ENCODE measurements at places on chromosomes 4 and X. TPM values are rescaled to one million over a fixed set of nuclear protein-coding genes. Genes with fewer than 3 reads are reported as not detected.
A peak's percentile ranks its signal among the peaks of the same experiment; 100 is the strongest.

The ASB12 gene
- total RNA-seq, result not detected

The INTU gene
- total RNA-seq, result 22.0 TPM

The MAGEA4 gene
- total RNA-seq, result not detected

The PNMA6A gene
- 3.2 TPM for total RNA-seq

The TKTL2 gene
- total RNA-seq, result not detected

The JAKMIP1 gene
- 5.1 TPM for total RNA-seq

The C4orf50 gene
- 0.32 TPM for total RNA-seq

DNA sequence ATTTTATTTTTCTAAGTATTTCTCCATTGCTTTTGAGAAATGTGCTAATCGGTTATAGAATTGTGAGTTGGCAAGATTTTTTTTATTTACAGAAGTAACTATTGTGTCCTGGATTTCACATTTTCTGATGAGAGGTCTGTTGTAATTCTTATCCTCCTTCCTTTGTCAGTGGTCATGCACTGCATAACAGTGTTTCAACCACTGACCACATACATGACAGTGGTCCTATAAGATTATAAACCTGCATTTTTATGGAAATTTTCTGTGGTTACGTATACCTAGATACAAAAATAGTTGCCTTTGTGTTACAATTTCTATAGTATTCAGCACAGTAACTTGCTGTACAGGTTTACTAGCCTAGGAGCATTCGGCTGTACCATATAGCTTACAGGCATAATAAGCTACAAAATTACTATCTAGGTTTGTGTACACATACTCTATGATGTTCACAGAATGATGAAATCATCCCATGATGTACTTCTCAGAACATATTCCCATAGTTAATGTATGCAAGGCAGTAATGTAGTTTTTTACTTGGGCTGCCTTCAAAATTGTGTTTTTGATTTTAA lies 47.8 kb downstream of the APELA start:
- H3K27me3 ChIP-seq, result no peaks in the 10 kb centered on the region
- H3K4me3 ChIP-seq, result no peak overlapping the region
- no peaks in the 10 kb centered on the region for H3K36me3 ChIP-seq

- DNase-seq, result peak; percentile 50
- no peak overlapping the region for H3K4me3 ChIP-seq
Observed at GRCh38 chr4:156378033-156378665, 424.5 kb upstream of the CTSO start.

DNA sequence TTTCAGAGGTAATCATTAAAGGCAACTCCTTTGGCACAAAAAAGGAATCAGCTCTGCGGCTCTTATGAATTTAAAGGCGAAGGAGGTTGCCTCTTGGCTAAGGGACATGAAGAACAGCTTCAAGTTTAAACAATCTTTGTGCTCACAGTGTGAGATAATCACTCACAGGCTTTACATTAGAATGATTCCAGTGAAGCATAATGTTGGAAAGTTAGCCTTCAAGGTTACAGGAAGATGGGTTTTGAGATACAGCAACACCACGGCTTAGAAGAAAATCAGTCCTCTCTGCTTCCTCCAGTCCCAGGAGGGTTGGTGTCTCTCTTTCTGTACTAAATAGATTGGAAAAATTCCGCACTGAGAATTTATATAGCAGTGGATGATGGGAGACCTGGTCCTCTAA lies 11.6 kb upstream of the SCD5 start:
- H3K27me3 ChIP-seq, result peaks cover 57% of the 10 kb centered on the region
- H3K4me3 ChIP-seq, result no peak overlapping the region
- H3K27ac ChIP-seq, result no peak overlapping the region
- DNase-seq, result no peak
- H3K4me1 ChIP-seq, result peaks cover 32% of the 10 kb centered on the region

DNA sequence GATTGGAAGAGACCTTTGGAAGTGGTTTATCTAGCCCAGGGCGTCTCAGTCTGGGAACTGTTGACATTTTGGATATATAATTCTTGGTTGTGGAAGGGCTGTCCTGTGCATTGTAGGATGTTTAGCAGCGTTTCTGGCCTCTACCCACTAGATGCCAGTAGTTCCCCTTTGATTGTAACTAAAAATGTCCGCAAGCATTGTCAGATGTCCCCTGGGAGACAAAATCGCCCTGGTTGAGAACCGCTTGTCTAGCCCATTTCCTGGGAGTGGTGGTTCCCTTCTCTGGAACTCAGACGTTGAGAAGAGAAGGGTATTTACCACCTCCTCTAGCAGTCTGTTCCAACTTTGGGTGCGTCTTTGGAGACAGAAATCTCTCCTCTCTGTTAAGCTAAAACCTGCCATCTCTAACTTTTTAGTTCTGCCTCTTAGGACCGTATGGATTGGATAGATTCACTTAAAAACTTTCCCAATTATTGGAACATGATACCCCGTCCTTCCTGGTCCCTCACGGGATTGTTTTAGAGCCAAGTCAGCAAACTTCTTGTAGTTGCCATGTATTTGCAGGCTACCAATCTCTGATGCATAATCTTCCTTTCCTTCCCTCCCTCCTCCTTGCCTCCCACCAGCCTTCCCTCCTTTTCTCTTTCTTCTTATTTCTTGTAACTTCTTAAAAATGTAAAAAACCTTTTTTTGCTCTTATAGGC lies 13.9 kb downstream of the TMEM165 start:
- H3K4me3 ChIP-seq, result no peak overlapping the region
- H3K27me3 ChIP-seq, result no peaks in the 10 kb centered on the region
- DNase-seq, result peak; percentile 62
- no peak overlapping the region for H3K27ac ChIP-seq
- no peaks in the 10 kb centered on the region for H3K36me3 ChIP-seq
- H3K4me1 ChIP-seq, result peaks cover 11% of the 10 kb centered on the region

- no peak overlapping the region for H3K4me3 ChIP-seq
- DNase-seq, result peak; percentile 46
- H3K4me1 ChIP-seq, result no peaks in the 10 kb centered on the region
- H3K27ac ChIP-seq, result no peak overlapping the region
Observed at GRCh38 chr4:26459054-26459755, 31.1 kb downstream of the CCKAR start.

DNA sequence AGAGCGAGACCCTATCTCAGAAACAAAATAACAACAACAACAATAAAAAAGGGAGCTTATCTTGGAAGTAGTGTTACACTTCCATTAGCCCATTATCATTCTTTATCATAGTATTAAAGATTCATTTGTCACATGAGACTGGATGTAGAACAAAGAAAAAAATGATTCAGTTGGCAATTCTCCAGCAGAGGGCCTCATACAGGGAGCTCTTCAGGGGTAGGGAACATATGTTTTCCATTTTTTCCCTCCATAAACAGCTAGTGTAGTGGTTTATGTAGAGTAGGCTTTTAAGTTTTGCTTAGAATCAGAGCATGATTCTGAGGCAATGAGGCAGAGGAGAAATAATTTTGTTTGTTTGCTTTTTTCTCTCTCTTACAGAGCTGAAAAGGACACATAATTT lies 5.8 kb downstream of the CPE start:
- no peak overlapping the region for H3K4me3 ChIP-seq
- peaks cover 48% of the 10 kb centered on the region for H3K4me1 ChIP-seq
- H3K27ac ChIP-seq, result no peak overlapping the region
- DNase-seq, result no peak

DNA sequence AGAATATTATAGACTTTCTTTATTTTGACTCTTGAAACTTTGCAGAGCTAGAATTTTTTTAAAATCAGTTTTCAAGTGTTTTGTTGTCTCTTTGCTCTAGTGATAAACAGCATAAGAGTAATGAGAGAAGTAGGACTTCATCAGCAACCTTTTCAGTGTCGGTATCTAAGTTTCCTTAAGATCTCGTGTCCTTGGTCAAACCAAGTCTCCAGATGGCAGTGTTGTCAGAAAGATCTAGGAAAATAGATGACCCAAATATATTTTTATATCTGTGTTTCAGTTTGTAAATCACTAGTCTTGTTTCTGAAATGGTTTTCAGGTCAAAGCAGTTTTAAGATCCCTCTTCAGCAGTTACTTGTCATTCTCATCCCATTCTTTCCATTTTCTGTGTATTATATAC lies 438.3 kb downstream of the RAPGEF2 start:
- no peak for DNase-seq
- no peak overlapping the region for H3K4me3 ChIP-seq
- H3K36me3 ChIP-seq, result peaks cover 4% of the 10 kb centered on the region
- peaks cover 42% of the 10 kb centered on the region for H3K4me1 ChIP-seq
- H3K27ac ChIP-seq, result no peak overlapping the region

All from neural progenitor cell (in vitro differentiated cells).